T-helper 1 cell (primary cell): ENCODE measurements at places on chromosomes 5 and 9.

DNA sequence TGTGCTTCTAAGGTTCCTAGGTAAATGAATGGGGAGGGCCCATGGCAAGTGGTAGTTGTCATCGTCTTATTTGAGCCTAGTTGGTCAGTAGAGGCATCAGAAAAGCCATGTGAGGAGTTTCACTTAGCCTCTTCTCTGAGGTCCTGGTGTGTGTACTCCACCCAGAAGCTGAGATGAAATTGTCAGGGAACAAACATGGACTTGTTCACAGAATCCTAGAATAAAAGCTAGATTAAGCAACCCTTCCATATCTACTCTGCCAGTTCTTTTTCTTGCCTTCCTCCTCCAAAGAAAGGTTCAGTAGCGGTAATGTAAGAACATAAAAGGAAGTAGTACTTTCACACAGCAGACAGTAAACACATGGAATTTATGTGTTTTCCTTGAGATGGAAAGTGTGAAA, 70.4 kb downstream of the ARHGAP26 start:
- no peak for DNase-seq

GRCh38 chr5:147689426-147689825, 93.1 kb downstream of the JAKMIP2 start:
- no peak for DNase-seq

DNA sequence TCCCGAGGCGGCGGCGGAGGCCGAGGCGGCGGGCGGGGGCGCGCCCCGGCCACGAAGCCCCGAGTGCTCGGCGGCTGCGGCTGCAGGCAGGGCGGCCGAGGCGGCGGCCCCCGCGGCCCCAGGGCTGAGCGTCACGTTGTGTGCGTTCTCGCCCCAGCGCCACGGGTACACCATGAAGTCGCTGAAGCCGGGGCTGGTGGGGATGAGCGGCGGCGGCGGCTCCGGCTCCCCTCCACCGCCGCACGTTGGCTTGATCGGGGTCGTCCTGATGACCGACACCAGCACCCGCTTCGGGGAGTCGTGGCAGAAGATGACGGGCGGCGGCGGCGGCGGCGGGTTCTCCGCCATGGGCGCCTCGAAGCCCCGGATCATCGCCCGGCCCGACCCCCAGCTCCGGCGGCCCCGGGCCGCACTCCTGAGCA, 498 bp downstream of the ZNF367 start:
- no peak for DNase-seq

GRCh38 chr5:103027267-103027666, 92.7 kb downstream of the GIN1 start:
- no peak for DNase-seq

GRCh38 chr5:71743155-71743554, 24.1 kb downstream of the CARTPT start:
- no peak for DNase-seq

DNA sequence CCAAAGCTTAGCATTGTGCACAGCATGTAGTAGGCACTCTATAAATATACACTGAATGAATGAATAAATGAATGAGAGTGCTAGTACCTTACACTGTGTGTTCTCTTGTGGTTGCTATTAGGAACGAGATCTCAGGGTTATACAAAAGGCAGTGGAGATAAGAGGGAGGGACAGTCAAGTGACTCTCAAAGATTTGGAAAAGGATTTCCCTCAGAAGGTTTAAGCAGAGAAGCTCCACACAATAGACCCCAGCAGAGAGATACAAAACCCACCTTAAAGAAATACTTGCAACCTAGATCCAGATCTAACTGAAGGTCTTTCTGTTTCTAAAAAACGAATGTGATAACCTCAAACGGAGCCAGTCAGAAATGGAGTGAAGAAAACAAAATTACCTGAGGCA, 11.8 kb upstream of the EFNA5 start:
- DNase-seq = no peak

DNA sequence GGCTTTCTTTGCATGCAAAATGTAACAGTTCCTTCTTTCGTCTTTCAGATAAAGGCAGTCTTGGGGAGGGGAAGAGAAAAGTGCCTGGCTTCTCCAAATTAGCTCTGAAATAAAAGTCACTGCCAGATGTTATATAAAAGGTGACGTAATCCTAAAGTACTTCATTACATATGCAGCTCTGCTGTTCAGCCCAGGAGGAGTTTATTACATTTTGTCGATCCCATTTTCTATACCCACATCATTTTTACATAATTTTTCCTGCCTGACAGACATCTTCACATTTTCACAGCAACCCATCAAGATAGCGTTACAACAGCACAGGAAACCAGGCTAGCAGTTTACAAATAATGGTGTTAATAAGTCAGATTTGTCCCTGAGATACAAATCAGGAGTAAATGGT, 86.7 kb upstream of the SLC30A5 start:
- DNase-seq = no peak

DNA sequence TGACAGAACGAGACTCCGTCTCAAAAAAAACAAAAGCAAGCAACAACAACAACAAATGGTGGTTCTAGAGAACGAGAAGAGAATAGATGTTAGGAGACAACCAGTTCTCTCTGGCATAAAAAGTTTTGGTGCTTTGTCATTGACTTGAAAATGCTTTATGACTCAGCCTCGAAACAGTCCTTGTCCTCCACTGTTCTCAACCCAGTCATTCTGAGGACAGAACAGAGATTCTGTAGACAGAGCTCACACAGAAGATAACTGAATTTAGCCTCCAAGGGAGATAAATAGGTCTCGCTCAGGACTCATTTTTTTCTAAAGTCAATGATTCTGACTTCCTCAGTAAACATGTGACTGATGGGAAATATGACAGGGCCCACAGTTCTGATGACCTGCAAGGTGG, 76.0 kb upstream of the FSTL4 start:
- DNase-seq = no peak

- no peak for DNase-seq
Observed at GRCh38 chr5:16617274-16617968, 624 bp upstream of the RETREG1 start.

- no peak for DNase-seq
Observed at GRCh38 chr5:15737036-15737821, 237.2 kb downstream of the FBXL7 start.

DNA sequence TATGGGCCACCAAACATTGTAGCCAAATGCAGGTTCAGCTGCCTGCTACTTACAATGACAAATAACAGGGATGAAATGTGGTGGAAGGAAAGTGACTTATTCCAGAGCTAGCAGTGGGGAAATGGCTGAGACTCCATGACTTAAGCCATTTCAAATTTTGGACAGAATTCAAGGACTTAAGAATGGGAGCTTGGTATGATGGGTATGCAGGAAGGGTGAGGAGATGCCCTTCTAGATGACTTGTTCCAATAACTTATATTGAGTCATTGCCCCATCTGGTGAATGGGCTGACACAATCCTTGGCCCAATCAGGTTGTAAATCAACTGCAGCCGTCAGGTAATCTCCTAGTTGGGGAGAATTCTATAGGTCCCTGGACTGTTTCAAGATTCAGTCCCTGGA, 230.7 kb upstream of the SGCD start:
- no peak for DNase-seq
